Activated CD4-positive, alpha-beta T cell treated with anti-CD3 and anti-CD28 coated beads for 4 hours (primary cell): ENCODE measurements at places on chromosomes 12 and 14.

GRCh38 chr14:54738009-54738408 is 164.6 kb downstream of the GCH1 start:
- no peak for DNase-seq

GRCh38 chr14:59339524-59340330 is 125.5 kb downstream of the GPR135 start:
- DNase-seq = no peak

- peak; percentile 68 for DNase-seq
Observed at GRCh38 chr12:6285063-6285477, 25.4 kb upstream of the PLEKHG6 start.

DNA sequence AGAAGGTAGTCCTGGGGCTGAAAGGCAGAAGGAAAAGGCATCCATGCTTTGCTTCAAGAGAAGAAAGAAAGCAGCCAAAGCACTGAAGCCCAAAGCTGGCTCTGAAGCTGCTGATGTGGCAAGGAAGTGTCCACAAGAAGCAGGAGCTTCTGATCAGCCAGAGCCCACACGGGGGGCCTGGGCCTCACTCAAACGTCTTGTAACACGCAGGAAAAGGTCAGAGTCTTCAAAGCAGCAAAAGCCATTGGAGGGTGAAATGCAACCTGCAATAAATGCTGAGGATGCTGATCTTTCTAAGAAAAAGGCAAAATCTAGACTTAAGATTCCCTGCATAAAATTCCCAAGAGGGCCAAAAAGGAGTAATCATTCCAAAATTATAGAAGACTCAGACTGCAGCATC is 3.2 kb downstream of the AKAP5 start:
- no peak for DNase-seq

- DNase-seq = no peak
Observed at GRCh38 chr12:26737487-26738030, 95.4 kb downstream of the ITPR2 start.

DNA sequence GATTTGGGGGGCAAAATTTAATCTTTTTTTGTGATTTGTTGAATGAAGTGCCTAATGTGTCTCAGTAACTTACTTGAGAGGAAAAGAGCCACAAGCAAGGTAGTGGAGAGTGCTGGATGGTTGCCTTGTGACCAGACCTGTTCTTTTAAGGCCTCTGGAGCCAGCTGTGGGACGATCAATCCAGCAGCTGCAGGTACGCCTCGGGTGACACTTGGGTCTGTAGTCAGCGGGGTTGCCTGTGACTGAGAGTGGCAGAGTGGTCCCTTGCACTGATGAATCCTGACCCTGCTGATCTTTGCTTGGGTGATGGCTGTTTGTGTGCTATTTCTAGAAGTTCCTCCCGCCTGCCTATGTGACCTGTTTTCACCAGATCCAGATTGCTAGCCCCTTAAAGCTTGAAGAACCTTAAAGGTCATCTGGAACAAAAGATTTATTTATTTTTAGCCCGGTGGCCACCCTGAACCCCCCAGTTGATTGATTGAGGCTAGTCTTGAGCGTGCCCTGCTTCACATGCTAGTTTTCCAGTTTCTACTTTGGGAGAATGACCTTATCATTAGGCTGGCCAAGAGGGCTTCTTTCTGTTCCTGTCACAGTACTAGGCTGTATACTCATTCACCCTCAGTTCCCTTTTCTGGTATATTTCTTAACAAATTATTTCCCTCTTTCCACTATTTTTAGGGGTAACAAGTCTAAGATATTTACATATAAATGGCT is 23.2 kb downstream of the PRKCH start:
- no peak for DNase-seq
